ENCODE measurements at places on chromosomes 5 and 9.
A peak's percentile ranks its signal among the peaks of the same experiment; 100 is the strongest.

GRCh38 chr5:124462751-124463150 is 283.7 kb downstream of the ZNF608 start:
- DNase-seq: no peak

GRCh38 chr9:90808890-90809685 is 7.5 kb downstream of the SYK start:
- DNase-seq: no peak

DNA sequence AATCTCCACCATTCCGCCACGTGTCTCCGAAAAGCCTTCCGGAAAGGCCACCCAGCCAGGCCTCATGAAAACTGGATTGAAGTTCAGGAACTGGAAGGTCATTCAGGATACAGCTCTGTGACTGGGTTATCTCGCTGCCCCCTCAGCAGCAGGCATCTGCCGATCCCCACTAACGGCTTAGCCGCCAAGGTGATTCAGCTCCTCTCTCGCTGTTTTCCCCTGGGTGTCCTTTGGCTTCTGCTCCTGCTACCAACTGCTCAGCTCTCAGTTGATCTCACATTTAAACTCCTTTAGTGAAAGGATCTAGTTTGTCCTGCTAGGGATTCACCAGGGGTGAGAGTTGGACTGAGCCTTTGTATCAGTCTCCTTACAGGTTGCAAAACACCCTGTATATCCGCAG is 2.2 kb upstream of the GDNF start:
- DNase-seq: no peak

- DNase-seq: peak; percentile 38
Measured at GRCh38 chr9:6827439-6828145, 69.8 kb downstream of the KDM4C start.

DNA sequence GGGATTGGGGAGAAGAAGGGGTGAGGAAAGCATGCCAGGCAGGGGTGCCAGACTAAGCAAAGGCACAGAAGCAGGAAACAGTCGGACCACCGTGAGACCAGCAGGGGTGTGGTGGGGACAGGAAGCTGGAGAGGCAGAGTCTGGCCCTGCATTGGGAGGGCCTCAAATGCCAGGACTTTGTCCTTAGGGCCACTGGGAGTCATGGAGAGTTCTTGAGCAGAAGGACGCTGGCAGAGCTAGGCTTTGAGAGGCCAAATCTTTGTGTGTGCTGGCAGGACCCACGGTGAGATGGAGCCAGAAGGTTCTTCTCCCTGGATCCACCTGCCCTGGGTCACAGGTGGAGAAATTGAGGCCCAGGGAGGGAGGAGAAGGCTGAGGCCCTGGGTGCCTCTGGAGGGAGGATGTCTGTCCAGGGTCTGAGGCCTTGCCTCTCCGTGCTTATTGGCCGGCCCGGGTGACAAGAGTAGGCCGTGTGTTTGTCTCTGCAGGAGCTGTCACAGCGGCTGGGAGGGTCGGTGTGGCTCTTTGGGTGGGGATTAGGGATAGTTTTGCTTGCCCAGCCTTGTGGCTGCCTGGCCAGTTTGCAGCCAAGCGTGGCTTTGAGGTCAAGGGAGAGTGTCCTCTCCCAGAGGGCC is 1.8 kb upstream of the ENG start:
- DNase-seq: no peak

- DNase-seq: no peak
Measured at GRCh38 chr5:79546782-79547428, 33.0 kb upstream of the HOMER1 start.

DNA sequence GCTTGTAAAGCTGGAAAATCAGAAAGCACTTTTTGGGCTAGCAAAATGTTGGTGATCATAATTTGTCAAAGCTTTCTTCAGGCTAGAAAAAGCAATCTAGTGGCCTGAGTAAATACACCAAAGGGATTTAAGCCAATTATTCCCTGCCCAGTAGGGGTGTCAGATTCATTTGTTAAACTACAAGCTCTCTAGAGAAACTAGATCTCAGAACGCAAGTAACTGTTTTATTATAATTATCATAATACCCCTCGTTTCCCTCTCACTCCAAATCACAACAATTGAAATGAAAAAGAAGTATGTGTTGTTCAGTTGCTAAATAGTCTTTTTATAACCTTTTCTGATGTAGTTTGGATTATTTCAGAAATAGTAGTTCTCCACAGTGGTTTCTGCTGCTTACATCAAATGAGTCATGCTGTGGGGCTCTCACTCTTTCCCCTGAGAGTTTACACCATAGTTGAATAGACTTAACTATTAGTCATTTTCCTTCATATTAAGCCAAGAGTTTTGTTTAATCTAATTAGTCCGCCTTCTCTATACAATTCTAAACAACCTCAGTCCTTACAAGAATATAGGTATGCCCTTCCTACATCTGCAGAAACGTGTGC is 918.6 kb upstream of the DMAC1 start:
- no peak for DNase-seq

GRCh38 chr5:38347040-38347763 is 88.8 kb downstream of the EGFLAM start:
- no peak for DNase-seq

GRCh38 chr9:87233899-87234455 is 263.7 kb upstream of the DAPK1 start:
- no peak for DNase-seq

GRCh38 chr5:81696418-81697397 is 54.2 kb downstream of the SSBP2 start:
- DNase-seq: no peak

- DNase-seq: no peak
Measured at GRCh38 chr5:95069948-95070347, 214.9 kb downstream of the MCTP1 start.

DNA sequence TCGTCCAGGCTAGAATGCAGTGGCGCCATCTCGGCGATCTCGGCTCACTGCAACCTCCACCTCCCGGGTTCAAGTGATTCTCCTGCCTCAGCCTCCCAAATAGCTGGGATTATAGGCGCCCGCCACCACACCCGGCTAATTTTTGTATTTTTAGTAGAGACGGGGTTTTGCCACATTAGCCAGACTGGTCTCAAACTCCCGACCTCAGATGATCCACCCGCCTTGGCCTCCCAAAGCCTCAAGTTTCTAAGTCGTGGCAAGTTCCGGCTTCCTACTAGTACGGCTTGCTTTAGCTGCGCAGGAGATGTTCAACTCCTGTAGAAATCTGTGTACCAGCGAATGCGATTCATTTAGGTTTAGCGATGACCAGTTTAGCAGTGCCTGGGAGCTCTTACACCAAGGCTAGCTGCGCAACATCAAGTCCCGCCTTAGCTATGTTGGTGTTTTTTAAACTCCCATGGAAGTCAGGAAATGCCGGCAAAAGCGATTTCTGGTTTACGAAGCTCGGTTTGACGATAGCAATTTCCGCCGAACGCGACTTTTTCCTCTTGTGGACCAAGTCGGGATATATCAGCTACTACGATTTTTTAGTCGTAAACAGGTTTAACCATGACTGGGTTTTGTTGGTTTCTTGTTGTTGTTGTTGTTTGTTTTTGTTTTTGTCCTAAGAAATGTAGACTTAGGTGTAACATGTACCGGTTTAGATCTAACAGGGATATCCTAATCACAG is 46.4 kb downstream of the ANXA2R start:
- peak; percentile 28 for DNase-seq

DNA sequence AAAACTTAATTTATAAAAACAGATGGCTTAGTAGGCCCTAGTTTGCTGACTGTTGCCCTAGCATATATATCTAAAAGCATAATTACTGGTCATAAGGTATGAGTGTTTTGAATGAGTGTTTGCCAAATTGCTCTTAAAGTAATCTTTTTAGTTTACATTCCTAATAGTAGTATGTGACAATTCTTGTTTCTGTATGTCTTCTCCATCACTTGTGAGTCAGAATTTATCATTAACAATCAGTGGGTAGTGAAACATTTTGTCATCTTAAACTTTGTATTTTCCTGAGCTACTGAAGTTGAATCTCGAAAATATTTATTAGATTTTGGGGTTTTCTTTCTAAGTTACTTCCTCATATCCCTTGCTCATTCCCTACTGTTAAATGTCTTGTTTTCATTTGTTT is 49.6 kb downstream of the APC start:
- DNase-seq: no peak

DNA sequence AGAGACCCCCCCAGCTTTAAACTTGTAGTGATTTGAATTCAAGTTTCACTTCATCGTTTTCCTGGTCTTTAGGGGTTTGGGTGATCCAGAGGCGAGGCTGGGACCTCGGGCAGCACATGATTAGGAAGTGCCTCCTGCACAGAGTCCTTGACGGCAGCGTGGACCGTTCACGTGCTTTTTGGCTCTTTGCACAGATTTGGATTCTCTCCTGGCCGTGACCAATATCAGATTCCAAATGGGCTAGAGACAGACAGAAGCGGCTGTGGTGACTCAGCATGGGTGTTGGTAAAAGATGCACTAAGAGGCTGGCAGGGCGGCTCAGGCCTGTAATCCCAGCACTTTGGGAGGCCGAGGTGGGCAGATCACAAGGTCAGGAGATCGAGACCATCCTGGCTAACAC is 117.2 kb upstream of the CACNA1B start:
- DNase-seq: no peak

GRCh38 chr5:206406-206805 is 11.5 kb downstream of the CCDC127 start:
- DNase-seq: no peak

GRCh38 chr5:29122306-29122705 is 2071.2 kb upstream of the CDH6 start:
- no peak for DNase-seq

DNA sequence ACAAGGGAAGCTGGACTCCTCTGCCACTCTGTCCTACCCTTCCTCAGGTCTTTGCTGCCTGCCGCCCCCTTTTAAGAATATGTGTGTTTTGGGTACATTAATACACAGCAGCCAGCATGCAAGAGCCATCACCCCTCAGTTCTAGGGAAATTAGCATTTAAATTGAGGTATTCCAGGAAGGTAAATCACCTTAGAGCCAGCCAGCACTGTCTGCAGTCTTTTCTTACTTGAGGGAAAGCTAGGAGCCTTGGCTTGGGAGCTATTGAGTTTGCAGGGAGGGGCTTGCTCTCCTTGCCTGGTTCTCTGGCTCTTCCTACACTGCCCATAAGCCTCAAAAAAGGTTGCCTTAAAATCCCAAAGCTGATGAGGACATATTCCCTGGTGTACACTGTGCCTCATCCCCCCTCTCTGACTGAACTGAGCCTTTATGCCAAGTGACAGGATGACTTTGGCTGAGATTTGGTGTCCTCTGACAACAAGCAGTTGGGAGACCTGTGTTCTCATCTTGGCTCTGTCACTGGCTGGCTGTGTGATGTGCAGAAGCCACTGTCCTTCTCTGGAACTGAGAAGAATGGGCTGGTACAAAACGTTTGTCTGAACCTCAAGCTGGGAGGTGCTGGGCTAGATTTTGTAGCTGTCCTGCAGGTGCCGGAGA is 54.1 kb downstream of the TRIM32 start:
- DNase-seq: no peak

DNA sequence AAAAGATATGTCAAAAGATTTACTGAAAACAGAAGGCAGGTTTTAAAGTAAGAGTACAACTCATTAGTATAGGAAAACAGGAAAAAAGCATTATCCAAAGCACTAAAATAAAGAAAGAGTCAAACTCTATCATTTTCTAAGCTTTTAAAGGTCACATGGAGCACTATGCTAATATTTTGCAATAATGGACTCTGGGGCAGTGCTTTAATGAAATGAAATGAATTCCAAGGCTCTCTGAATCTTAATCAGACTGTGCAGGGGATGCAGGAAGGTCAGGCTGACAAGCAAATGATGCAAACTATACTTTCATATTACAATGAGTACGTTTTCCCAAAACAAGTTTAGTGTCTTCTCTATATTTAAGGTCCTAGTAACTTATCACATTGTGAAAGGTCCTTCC is 981.9 kb upstream of the DMAC1 start:
- no peak for DNase-seq
